Stimulated activated CD4-positive, alpha-beta T cell treated with anti-CD3 and anti-CD28 coated beads, Interleukin-1b, Interleukin-23, amount 100 ng/mL, for 48 hours (primary cell): ENCODE measurements at places on chromosomes 5 and 9.

- DNase-seq, result no peak
Measured at GRCh38 chr9:35306283-35306682, 144.5 kb downstream of the UNC13B start.

DNA sequence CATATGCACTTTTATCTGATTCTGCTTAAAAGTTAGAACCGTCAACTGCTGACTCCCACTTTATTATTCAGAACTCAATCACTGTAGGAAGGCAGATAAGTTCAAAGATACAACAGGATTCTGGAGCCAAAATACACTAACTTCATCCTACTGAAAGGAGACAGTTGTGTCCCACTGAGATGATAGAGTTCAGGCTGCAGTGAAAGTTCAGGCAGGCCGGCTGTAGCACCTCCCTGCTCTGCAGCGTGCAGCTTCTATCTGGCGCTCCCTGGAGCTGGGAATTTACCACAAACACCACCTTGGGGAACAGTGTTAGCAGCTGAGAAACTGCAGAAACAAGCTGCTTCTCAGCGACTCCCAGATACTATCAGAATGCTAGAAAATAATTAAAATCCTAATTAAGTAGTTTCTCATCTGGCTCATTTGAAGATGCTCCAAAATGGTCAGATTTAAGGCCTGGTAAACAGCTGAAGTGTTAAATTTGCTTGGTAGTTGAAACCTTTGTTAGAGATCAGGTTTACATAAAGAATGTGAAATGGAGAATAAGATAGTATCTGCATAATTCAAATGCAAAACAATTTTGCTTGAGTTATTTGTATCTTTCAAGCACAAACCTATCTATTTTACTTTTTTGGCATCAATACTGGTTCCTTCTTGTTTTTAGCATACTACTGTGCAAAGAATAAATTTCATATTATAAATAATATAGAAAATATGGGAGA is 52.3 kb upstream of the CNTLN start:
- DNase-seq, result no peak

- no peak for DNase-seq
Measured at GRCh38 chr9:130239363-130239695, 26.2 kb upstream of the HMCN2 start.

DNA sequence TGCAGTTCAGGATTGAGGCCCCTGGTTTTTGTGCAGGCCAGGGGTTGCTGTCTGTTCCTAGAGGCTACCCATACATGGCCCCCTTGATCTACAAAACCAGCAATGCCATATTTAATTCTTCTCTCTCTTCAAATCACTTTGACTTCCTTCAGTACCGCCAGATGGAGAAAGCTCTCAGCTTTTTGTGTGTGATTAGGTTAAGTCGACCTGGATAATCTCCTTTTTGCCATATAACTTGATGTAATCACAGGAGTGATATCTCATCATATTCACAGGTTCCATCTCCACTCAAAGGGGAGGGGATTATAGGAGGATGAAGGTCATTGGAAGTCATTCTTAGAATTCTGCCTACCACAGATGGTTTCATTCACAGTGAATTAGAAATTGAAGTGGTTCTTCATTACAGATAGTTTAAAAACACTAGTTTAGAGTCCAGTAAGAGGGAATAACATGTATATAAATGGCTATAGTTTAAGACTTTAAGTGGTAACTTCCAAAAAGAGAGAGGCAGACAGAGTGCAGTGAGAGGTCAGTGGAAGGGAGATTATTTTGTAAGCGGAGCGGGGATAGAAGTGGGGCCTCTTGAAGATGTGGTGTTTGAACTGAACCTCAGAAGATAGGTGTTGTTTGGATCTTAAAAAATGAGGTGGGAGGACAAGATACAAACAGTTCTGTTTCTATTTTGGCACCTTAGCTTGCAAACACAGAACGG is 85.9 kb downstream of the GALNT10 start:
- no peak for DNase-seq

DNA sequence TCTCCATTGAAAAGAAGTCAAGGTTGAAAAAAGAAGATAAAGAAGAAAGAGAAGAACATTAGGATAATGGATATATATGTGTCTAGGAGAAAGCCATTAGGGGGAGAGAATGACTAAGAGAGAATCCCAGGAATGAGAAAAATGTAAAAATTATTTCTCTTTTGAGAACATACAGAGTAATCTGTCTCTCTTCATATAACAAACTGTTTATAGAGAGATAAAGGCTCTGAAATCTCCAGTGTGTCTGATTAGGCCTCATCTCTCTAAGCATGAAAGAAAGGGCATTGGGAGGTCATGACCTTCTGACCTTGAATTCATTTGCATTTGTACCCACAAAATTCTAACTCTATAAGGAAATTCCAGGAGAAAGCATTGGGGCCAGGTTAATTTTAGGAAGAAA is 3.5 kb upstream of the MPDZ start:
- DNase-seq, result no peak

DNA sequence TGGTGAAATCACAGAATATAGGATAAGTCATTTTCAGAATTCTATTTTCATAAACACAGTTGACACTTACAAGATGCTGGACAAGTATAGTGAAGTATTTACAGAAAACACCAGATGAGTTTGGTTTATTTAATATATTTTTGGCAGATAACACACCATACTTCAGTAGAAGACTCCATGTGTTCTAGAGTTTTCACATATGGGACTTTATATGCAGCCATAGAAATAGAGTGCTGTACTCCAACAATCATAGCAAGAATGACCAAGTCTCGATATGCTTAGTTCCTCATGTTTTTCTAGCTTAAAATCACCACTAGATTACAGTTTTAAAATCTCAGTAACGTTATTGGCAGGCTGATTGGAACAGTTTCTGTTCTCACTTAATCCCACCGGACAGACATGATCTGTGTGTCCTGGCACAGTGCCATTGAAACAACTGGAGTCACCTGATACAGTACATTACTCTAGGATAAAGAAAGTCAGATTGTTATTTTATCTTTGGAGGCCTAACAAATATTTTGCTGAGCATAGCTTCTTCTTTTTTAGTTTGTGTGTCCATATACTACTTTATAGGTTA is 45.8 kb upstream of the ERBIN start:
- no peak for DNase-seq

DNA sequence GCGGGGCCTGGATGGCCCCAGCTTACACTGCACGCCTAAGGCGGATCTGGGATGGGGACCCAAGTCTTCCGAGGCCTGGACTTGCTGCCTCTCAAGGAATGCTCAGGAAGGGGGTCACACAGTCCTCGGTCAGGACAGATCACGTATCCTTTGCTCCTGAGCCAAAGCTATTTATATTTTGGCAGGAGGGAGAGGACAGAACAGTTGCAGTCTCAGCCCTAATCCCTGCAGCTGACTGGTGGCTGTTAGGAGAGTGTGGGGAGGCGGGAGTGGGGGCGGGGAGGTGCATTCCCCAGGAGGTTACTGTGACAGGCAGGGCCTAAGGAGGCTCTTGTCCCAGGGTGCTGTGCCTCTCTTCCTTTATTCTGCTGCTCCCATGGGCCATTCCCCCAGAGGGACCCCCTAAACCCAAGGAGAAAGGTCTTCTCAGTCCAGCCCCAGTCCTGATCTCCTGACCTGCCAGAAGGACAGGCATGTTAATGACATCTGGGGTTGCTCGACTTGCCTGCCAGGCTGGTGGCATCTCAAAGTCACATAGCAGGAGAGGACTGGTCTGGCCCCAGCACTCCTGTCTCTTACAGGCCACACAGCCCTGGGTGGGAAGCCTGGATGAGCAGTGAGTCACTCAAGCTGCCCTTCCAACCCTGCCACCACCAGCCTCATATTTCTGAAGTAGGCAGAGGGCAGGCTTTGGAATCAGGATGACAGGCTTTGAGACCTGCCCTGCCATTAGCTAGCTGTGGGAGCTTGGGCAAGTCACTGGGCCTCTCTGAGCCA is 51.9 kb downstream of the COL27A1 start:
- DNase-seq, result no peak
